ENCODE measurements at places on chromosomes 7 and 10. TPM values are rescaled to one million over a fixed set of nuclear protein-coding genes. Genes with fewer than 3 reads are reported as not detected.

The EPDR1 gene
- 109 TPM for polyA plus RNA-seq

The DRGX gene
- not detected for polyA plus RNA-seq

The MMP21 gene
- polyA plus RNA-seq: 0.40 TPM

The ASAH2 gene
- polyA plus RNA-seq: 1.8 TPM

The SHTN1 gene
- polyA plus RNA-seq: 4.9 TPM

The MARVELD1 gene
- polyA plus RNA-seq: 37.1 TPM

The ADAP1 gene
- polyA plus RNA-seq: 3.2 TPM

The APBB1IP gene
- 1.6 TPM for polyA plus RNA-seq

The UFSP1 gene
- polyA plus RNA-seq: 2.0 TPM

The MOGAT3 gene
- not detected for polyA plus RNA-seq

The SLC26A5 gene
- polyA plus RNA-seq: 0.13 TPM

The MRPL32 gene
- 43.9 TPM for polyA plus RNA-seq

The PNLIPRP2 gene
- polyA plus RNA-seq: 0.25 TPM

The CFTR gene
- polyA plus RNA-seq: 0.43 TPM

The RAPGEF5 gene
- polyA plus RNA-seq: 13.9 TPM

The DGKI gene
- polyA plus RNA-seq: 0.68 TPM

The AOC1 gene
- not detected for polyA plus RNA-seq

The MKI67 gene
- 22.0 TPM for polyA plus RNA-seq

The HOXA7 gene
- polyA plus RNA-seq: 19.1 TPM

The CPED1 gene
- polyA plus RNA-seq: 8.4 TPM

The BPGM gene
- 20.9 TPM for polyA plus RNA-seq

The MCMBP gene
- polyA plus RNA-seq: 33.6 TPM

The ASZ1 gene
- not detected for polyA plus RNA-seq

The ACSM6 gene
- not detected for polyA plus RNA-seq

The HOXA11 gene
- 1.2 TPM for polyA plus RNA-seq

The PNLIPRP1 gene
- not detected for polyA plus RNA-seq

The LRIT1 gene
- polyA plus RNA-seq: not detected

The GLI3 gene
- polyA plus RNA-seq: 10.8 TPM

The FRMD4A gene
- polyA plus RNA-seq: 36.3 TPM

The LRWD1 gene
- 10.2 TPM for polyA plus RNA-seq

The OR2A42 gene
- 0.34 TPM for polyA plus RNA-seq

The EFCAB10 gene
- polyA plus RNA-seq: 1.4 TPM

The NANOS1 gene
- polyA plus RNA-seq: 6.7 TPM

The UPP1 gene
- 2.4 TPM for polyA plus RNA-seq

The FEZF1 gene
- not detected for polyA plus RNA-seq

The EXOC4 gene
- polyA plus RNA-seq: 55.2 TPM

The INA gene
- 0.15 TPM for polyA plus RNA-seq

The HACD1 gene
- polyA plus RNA-seq: 168 TPM

The SNX10 gene
- polyA plus RNA-seq: 2.2 TPM

The HTR5A gene
- not detected for polyA plus RNA-seq

The ABCB4 gene
- polyA plus RNA-seq: 0.40 TPM

The FAM20C gene
- 32.0 TPM for polyA plus RNA-seq

The IGFBP3 gene
- 225 TPM for polyA plus RNA-seq

The KCNH2 gene
- polyA plus RNA-seq: 24.5 TPM

The SLF2 gene
- 87.6 TPM for polyA plus RNA-seq

The ADCY1 gene
- 9.9 TPM for polyA plus RNA-seq

The PTPN12 gene
- 54.2 TPM for polyA plus RNA-seq

The ELAPOR2 gene
- polyA plus RNA-seq: 4.1 TPM

The FKBP6 gene
- polyA plus RNA-seq: 0.23 TPM

The HMX3 gene
- not detected for polyA plus RNA-seq

The NYAP1 gene
- polyA plus RNA-seq: 1.8 TPM

The NPC1L1 gene
- polyA plus RNA-seq: 0.04 TPM

The CLRN3 gene
- polyA plus RNA-seq: not detected

The ZFAND4 gene
- polyA plus RNA-seq: 9.2 TPM

The NPFFR1 gene
- 0.05 TPM for polyA plus RNA-seq

Data from forelimb muscle (tissue), 1 donor.